NCI-H1105 (cell line): ENCODE measurements at places on chromosomes 1 and 21.
A peak's percentile ranks its signal among the peaks of the same experiment; 100 is the strongest.

- DNase-seq = no peak
Observed at GRCh38 chr1:24991697-24992096, 61.6 kb upstream of the RUNX3 start.

GRCh38 chr1:112636056-112636455, 16.4 kb downstream of the CAPZA1 start:
- DNase-seq = no peak

GRCh38 chr1:156814571-156815260, 1.9 kb downstream of the SH2D2A start:
- no peak for DNase-seq

- DNase-seq = no peak
Observed at GRCh38 chr1:157776971-157777391, at the start of gene FCRL2. Gene FCRL2 (minus strand): TSS chr1:157777132. CDS start chr1:157777073, 59 bp downstream.

DNA sequence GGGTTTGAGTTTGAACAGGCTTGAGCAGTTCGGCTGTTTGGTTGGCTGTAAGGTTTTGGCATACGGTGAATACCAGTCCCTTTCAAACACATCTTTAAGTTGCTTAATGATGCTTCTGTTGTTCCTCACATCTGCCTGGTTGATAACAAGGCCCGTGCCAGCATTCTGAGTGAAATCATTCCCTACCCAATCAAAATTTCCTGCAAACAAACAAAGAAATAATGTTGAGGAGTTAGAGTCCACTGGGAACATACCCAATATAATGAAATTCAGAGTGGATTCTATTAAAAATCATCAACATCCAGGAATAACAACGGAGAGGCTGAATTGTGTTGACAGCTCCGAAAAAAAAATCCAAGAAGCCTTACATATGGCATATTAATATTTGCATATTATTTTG, 91.0 kb upstream of the MAP1LC3C start:
- DNase-seq = no peak

GRCh38 chr1:177340601-177341067, 169.9 kb downstream of the BRINP2 start:
- no peak for DNase-seq

GRCh38 chr1:200226969-200227303, 182.9 kb downstream of the ZNF281 start:
- peak; percentile 63 for DNase-seq

DNA sequence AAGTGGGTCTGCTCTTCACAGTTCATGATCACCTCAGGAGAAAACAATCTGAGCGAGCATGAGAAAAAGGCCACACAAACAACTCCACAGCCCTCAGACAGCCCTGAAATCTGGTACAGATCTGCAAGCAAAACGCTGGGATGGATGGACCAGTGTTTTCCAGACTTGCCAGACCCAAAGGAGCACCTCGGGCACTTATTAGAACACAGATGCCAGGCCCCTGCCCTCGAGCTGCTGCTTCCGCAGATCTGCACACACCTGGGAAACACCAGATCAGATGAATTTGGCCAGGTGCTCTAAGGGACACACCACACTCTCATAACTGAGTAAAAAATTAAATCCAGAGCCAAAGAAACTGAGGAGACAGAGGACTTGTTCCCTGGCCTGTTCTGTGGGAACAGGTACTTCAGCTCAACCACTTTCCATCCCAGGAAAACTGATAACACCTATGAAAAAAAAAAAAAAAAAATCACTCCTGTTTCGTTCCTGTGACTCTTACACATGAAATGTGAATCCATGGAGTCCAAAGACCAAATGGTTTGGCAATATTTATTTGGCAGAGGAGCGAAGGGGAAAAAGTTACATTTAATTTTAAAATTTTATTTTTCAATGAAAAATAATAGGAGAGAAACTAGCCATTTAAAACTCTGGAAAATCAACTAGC, 202.9 kb upstream of the ESRRG start:
- no peak for DNase-seq

DNA sequence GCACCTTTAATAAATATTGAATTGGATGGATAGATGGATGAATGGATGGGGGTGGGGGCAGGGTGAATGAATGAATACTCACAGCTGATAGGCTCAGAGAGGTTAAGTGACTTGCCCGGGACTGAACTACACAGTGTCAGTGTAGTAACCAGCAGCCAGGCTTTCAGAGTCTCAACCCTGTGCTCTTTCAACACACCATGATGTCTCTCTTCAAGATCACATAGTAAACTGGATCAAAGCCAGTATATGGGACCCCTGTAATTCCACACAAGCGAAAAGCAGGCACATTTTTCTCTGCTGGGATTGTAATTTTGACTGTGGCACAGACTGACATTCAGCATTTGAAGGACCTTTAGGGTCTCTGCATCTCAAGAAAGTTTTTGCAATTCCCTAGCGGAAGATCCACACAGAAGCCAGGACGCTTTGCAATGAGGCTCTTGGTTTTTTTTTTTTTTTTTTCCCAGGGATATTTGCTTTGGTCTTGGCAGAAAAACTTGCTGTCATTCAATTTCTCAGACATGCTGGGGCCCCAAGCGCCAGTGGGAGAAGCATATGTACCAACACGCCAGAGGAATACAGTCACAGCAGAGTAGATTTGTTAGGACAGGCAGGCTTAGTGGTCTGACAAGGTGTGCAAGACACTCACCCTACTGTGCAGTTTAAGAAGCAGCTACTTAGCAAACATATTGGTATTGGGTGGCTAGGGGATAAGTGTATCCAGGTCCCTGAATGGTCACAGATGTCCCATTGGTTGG, 213.1 kb upstream of the CAMK1G start:
- DNase-seq = no peak

- DNase-seq = no peak
Observed at GRCh38 chr1:3181956-3182355, 113.0 kb downstream of the PRDM16 start.

GRCh38 chr1:91791691-91792488, 94.1 kb downstream of the TGFBR3 start:
- no peak for DNase-seq

DNA sequence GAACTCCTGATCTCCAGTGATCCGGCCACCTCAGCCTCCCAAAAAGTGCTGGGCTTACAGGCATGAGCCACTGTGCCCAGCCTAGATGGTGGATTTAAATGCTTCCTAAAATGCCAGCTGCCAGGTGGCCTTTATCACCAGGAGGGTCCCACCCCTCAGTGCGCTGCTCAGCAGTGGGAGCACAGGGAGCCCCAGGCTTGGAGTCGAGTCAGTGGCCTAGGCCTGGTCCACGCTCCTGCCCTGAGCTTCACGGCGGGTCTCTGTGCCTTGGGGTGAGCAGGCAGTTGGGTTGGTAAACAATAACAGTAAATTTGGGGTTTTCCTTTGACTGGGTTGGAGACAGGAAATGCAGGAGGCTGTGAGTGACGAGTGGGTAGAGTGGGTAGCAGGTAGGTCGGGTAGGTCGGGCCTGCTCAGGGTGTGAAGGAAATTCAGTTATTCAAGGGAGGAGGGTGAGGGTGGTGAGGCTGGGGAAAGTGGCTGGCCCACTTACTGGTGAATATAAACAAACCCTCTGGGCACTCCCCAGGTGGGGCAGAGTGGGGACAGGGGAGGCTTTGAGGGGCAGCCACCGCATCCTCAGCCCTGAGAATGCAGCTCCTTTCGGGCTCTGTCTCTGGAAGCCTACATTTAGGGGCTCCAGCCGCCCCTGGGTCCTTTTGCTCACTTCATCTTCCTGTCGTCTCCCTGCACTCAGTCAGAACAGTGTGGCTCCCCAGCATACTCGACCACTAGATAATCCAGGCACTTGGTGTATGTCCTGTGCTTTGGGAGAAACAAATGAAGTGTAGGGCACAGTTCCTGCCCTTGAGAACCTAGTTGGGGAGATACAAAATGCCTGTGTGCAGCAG, 33.5 kb upstream of the IL19 start:
- no peak for DNase-seq

GRCh38 chr1:44786138-44786840, 1.7 kb downstream of the BEST4 start:
- no peak for DNase-seq

DNA sequence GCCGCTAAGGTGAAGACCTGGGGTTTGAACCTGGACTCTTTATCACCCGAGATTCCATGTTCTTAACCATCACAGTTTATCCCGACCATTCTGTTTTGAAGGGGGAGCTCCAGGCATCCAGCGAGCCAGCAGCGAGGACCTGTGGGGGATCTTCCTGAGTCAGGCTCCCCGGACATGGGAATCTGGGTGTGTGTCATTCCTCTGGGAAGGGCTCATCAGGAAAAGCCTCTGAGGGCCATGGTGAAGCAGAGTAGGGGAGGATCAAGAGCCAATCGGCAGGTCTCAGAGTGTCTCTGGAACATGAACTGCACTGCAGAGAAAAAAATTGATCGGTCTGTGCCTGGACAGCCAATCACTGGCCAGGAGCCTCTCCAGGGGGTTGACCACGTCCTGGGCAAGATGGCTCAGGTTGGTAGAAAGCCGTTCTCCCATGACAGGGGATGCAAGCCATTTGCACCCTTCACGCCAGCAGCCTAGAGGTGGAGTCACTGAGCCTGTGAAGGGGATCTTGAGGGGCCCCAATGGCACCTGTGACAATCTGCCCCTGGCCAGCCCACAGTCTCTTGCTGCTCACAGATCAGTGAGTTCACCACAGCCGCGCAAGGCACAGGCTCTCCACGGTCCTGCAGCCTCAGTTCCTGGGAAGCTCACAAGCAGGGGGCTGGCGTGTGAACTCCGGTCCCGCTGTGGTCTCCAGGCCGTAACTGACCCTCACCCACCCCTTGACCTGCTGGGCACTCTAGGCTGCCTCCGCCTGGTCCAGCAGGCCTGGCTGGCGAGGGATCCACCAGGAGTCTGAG, 20.4 kb upstream of the ACTRT2 start:
- no peak for DNase-seq

GRCh38 chr1:33735624-33736023, 128.3 kb upstream of the HMGB4 start:
- DNase-seq = no peak

GRCh38 chr1:179586107-179586823, 5.4 kb upstream of the TDRD5 start:
- peak; percentile 82 for DNase-seq

DNA sequence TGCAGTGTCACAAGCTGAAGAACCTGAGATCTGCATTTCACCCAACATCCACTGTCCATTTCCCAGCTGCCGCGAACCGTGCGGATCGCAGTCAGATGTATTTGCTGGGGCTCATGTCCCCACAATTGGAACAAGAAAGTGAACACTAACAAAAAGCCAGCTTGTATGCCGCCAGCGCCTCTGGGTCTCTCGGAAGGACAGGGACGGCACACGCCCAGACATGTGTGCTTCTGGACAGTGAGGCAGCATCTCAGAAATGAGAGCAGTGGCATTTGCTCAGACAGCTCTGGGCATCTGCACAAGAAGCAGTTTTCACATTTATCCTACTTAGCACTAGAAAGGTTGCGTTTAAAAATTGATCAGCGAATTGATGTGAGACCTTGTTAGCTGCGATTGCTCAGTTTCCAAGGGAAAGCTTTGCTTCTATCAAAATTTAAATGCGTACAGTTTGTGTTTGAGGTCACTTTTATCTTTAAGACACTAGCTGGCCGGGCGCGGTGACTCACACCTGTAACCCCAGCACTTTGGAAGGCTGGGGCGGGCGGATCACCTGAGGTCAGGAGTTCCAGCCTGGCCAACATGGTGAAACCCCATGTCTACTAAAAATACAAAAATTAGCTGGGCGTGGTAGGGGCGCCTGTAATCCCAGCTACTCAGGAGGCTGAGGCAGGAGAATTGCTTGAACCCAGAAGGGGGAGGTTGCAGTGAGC, 28.7 kb downstream of the KCNAB2 start:
- DNase-seq = no peak

DNA sequence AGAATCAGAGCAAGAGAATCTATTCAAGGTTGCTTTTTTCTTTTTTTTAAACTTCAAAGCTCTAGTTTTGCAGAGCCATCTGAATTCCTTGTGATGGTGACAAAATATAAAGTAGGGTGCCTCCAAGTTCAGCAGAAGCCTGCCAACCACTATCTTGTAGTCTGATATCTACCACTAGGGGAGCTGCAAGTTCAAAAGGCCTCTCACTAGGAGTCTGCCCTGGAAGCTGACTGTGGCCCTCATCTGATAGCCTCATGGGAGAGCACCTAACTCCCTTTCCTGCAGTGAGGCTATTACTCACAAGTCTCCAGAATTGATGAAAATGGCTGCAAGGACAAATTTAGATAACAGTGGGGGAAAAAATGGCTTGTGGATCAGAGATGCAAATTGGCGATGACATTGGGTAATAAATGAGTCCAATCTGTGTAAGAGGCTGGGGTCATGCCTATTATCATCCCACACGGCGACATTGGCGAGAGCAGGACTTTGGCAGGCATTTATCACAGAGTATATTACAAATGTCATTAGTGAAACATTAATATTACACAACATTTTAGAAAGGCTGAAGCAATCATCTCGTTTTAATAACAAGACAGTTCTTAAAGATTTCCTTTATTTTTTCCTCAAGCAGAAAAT, 10.7 kb upstream of the ZP4 start:
- no peak for DNase-seq

- DNase-seq = no peak
Observed at GRCh38 chr1:1407636-1408318, 684 bp upstream of the MRPL20 start.

DNA sequence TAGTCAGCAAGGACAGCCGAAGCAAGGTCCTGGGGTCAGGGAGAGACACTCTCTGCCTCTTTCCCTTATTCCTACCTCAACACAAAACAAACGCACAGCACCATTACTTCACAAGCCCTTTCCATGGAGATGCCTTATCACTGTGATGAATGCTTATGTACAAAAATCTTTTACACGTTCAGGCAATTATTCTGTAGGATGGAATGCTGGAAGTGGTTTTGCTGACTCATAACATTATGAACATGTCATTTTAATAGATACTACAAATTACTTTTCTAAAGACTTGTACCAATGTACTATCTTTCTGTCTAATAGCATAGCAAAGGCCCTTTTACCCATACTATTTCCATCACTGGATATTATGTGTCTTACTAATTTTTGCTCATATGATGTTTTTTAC, 98.4 kb downstream of the TTLL7 start:
- no peak for DNase-seq

GRCh38 chr1:14672005-14672404, 73.5 kb downstream of the KAZN start:
- DNase-seq = no peak

DNA sequence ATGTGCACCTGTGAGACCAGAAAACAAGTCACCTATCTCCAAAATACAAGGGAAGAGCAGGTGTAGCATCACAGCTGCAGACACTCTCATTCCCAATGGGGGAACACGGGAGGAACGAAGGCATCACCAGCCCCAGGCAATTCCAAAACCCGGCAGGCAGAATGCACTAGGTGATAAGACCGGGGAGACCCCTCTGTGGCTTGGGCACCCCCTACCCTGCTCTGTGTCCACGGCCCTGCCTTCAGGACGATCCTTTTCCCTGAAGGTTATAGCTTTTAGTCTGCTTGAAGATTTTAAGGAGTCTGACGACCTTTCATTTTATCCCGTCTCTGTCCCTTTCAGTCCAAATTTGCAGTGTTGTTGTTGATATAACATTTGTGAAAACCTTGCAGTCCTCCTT, 19.2 kb downstream of the TRPM2 start:
- DNase-seq = no peak

- DNase-seq = no peak
Observed at GRCh38 chr21:44533891-44534627, 5.9 kb downstream of the KRTAP10-1 start.
